Activated T-helper 2 cell treated with anti-CD3 and anti-CD28 coated beads, Interferon-gamma antibody, Interleukin-2, Interleukin-4, amounts not matched to agents 10 μg/mL and 5 μg/mL and 100 μg/mL, durations not matched to agents 14 hours and 24 hours and 36 hours (primary cell): ENCODE measurements at places on chromosomes 12 and 14. TPM values are rescaled to one million over a fixed set of nuclear protein-coding genes. Genes with fewer than 3 reads are reported as not detected.

Gene HELB
- 17.1 and 18.2 TPM in 2 replicates for total RNA-seq

DNA sequence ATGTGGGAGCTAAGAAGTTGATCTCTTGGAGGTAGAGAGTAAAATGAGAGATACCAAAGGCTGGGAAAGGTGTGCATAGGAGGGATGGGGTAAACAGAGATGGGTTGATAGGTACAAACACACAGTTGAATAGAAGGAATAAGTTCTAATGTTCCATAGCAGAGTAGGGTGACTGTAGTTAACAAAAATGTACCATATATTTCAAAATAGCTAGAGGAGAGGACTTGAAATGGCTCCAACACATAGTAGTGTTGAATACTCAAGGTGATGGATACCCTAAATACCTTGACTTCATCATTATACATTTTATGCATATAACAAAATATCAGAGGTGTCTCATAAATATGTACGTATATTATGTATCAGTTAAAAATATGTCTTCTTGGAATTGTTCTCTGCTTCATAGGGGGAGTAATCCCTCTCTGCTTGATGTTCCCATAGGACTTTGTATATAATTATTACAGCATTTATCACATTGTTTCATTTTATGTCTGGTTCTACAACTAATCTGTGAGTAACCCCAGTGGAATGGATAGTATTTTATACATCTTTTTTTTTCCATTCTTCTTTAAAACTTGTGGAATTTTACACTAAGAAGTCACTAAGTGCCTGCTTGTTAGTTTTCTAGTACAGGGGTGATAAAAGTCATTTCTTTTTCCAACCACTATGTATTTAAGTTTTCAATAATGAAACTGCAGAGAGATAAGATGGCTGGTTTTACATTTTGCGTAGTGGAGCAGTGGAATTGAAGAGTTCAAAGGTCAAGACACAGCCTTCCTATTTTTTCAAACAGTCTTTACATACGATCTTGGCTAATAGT, 1940.0 kb upstream of the SEL1L start:
- no peak overlapping the region for H3K4me3 ChIP-seq
- no peak for DNase-seq
- H3K36me3 ChIP-seq = no peaks in the 10 kb centered on the region

DNA sequence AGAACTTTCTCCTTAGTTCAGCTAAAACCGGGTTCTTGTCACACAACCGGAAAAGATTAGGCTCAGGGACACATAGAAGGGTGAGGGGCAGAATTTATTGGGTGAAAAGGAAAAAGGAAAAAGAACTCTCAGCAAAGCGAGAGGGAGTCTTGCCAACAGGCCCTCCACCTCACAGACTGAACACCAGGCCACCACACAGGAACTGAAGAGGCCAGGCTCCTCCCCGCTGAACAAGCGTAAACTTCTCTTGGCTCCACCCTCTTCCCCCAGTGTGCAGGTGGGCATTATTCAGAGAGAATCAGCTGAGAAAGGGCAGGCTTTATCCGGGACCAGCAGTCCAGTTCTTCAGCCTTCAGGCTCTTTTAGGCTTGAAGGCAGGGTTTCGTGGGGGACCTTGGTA, 125.6 kb upstream of the FGD4 start:
- H3K4me1 ChIP-seq = peaks cover 16% of the 10 kb centered on the region
- no peak overlapping the region for H3K27ac ChIP-seq
- no peak overlapping the region for H3K4me3 ChIP-seq
- DNase-seq = no peak

- DNase-seq = no peak
- H3K27me3 ChIP-seq = peaks cover 10% of the 10 kb centered on the region
- no peaks in the 10 kb centered on the region for H3K4me1 ChIP-seq
- H3K36me3 ChIP-seq = no peaks in the 10 kb centered on the region
These were observed 33.3 kb upstream of the PPM1A start for GRCh38 chr14:60215520-60216420.

DNA sequence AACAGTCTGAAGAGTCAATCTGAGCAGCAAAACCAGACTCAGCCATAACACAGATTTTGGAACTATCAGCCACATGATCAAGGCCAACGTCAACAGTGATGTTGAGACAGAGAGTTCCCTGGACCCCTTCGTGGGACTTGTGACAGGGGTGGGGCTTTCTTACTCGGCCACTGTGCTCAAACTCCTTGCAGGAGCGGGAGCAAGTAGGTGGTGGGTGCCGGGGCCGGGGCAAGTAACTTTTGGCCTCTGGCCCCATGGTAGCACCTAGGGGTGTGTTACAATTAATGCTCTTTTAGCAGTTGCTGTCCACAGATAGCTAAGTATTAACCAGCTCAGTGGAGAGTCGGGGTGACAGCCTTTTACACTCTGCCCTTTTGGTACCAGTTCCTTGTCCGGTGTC, 384.4 kb downstream of the NUAK1 start:
- H3K27me3 ChIP-seq = no peaks in the 10 kb centered on the region
- no peaks in the 10 kb centered on the region for H3K36me3 ChIP-seq
- H3K4me3 ChIP-seq = no peak overlapping the region

DNA sequence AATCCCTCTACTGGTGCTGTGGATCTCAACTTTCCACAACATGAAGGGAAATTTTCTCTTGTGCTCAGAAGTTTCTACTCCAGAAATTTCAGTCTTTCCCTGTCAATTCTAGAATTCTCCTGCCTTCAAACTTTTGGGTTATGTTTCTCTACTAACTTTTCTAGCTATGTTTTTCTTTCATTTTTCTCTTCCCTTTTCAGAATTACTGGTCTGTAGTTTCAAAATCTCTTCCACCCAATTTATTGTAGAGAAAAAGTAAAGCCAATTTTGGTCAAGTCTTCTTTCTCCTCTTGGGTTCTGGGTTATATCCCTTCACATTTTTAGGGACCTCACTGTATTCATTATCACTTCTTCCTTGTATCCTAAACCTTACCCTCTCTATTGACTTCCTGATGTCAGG, 18.9 kb downstream of the CNTN1 start:
- DNase-seq = no peak
- no peak overlapping the region for H3K27ac ChIP-seq
- no peak overlapping the region for H3K4me3 ChIP-seq
- H3K27me3 ChIP-seq = no peaks in the 10 kb centered on the region

DNA sequence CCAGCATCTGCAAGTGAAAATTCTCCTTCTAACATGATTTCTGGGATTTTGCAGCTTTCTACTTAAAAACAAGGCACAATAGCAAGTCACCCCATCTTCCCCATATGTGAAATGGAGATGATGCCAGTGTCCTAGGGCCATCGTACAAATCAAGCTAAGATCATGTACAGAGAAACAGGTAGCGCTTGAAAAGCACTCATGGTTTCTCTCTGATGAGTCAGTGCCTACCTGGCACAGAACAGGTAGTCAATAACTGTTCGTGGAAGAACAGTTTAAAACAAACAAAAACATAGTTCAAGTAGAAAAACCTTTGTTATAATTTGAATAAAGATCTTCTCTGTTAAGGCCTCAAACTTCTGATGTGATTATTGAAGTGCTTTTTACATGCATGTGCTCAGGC, 46.9 kb downstream of the RAD52 start:
- H3K36me3 ChIP-seq = peaks cover 85% of the 10 kb centered on the region
- H3K4me3 ChIP-seq = no peak overlapping the region
- peaks cover 21% of the 10 kb centered on the region for H3K4me1 ChIP-seq
- no peak for DNase-seq
- H3K27me3 ChIP-seq = no peaks in the 10 kb centered on the region
